ENCODE measurements at places on chromosomes 6 and 20.

- DNase-seq = no peak
Observed at GRCh38 chr6:87341899-87342298, 2.7 kb upstream of the C6orf163 start.

DNA sequence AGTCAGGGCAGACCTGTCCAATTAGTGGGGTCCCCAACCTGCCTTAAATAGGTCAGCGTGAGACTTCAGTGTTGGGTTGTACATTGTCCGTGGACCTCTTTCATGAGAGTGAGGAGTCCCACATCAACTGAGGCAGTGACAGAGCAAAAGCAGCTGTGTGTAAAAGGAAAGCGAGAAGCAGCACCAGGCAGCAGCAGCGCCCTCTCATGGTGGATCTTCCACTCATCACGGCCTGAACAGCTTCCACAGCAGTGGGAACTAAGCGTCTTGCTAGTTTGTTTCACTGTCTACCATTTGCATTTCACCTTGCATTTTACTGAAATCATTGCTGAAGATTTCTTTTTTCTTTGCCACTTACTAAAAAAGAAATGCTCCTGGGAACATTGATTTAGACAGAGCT lies 333.8 kb downstream of the PKHD1 start:
- DNase-seq = no peak

DNA sequence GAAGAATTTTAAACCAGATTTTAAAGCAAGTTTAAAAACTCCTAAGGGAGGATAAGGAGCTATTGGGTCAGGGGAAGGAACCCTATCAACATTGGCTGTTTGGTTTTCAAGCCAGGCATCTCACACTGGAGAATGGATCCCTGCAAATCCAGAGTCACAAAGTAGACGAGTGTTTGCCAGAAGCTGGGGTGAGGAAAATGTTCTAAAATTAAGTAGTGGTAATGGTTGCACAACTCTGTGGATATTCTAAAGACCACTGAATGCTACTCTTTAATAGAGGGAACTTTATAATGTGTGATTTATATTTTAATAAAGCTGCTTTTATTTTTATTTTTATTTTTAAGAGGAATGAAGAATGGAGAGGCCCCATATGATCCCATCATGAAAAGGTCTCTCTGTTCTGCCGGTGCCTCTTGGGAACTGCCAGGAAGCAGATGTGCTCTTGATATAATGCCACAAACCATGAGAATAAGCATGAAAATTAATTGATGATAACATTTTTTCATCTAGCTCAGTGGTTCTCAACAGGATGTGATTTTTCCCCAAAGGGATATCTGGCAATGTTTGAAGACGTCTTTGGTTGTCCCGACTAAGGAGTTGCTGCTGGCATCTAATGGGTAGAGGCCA lies 379.0 kb upstream of the CNR1 start:
- no peak for DNase-seq

DNA sequence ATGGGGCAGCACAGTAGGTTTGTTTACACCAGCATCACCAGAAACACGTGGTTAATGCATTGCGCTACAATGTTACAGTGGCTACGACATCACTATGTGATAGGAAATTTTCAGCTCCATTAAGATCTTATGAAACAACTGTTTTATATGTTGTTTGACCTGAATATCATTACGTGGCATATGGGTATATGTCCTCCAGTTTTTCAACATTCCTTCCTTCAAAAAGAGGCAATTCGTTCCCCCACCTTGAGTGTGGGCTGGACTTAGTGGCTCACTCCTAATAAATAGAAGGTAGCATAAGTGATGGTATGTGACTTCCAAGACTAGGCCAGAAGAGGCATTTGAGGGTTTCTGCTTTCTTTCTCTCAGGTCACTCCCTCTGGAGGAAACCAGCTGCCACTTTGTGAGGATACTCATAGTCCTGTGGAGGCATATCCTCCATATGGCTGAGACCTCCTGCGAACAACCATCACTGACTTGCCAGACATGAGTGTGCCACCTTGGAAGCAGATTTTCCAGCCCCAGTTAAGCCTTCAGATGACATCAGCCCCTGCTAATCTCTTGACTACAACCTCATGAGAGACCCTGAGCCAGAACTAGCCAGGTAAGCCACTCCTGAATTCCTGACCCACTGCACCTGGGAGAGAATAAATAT lies 2.3 kb upstream of the TRAM2 start:
- no peak for DNase-seq

DNA sequence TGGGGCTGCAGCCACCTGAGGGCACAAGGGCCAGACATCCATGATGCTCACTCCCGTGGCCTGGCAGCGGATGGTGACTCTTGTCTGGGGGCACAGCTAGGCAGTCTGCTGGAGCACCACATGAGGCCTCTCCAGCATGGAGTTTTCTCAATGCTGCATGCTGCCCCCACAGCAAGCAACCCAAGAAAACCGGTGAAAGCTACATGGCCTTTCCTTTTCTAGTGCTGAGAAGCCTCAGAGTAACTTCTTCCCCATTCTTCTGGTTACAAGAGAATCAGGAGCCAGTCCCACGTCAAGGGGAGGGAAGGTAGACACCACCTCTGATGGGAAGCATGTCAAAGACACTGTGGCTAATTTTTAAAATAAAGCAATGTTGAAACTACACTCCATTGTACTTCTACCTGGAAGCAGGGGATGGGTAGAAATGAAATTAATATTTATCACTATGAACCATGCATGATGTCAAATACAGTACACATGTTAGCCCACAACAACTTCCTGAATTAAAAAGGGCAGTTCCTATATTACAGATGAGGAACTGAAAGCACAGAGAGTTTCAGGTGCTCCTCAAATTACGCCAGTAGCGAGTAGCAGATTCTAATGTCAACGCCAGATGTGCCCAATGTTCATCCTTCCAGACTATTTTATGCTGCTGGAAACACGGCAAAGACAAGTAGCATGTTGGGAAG lies 101.5 kb downstream of the LAMP5 start:
- no peak for DNase-seq

- DNase-seq = no peak
Observed at GRCh38 chr6:14946753-14947152, 299.1 kb upstream of the JARID2 start.

GRCh38 chr20:35329435-35330139 lies 37.4 kb upstream of the FAM83C start:
- DNase-seq = no peak

GRCh38 chr6:87879132-87879861 lies 168.3 kb upstream of the SPACA1 start:
- DNase-seq = no peak

GRCh38 chr6:120553353-120553752 lies 780.9 kb downstream of the TBC1D32 start:
- no peak for DNase-seq

- no peak for DNase-seq
Observed at GRCh38 chr6:99933129-99933528, 60.9 kb downstream of the MCHR2 start.

GRCh38 chr6:163001330-163001729 lies 273.6 kb downstream of the PACRG start:
- no peak for DNase-seq

DNA sequence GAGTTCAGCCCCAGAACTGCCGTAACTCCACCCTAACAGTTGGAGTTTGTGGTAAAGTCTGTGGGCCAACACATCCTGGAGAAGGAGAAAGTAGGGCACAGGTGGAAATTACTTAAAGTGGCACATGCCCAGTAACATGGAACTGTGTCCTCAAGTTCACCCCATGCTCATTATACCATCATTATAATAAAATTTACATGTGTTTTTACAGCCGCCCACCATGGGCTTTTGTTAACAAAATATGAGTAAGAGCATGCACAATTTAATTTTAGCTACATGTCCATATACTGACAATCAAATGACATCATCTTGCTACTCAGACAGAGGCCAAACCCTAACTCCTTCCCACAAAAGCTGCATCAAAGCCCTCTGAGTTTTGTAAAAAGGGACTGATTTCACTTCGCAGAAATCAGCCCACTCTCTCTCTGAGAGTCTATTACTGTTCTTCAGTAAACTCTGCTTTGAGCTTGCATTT lies 17.3 kb upstream of the ELOVL4 start:
- DNase-seq = no peak

DNA sequence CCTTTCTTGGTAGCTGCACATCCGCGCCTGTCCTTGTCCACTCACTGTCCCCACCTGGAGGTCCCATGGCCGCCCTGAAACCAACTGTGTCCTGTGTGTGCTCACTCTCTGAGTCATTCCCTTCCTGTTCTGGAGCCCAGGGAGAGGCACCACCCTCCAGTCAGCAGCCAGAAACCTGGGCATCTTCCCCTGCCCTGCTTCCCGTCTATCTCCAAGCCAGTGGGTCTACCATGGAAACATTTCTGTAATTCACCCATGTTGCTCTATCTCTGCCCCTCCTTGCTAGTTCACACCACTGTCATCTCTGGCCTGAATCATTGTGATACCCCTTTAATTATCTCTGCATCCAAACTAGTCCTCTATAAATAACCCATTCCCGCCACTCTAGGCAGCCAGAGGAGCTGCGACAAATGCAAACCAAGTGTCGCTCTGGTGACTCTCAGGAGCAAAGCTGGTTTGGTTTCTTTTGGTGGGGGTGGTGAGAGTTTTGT lies 28.8 kb upstream of the SYNJ2 start:
- DNase-seq = no peak

- no peak for DNase-seq
Observed at GRCh38 chr6:144159742-144160141, 9.4 kb downstream of the STX11 start.

DNA sequence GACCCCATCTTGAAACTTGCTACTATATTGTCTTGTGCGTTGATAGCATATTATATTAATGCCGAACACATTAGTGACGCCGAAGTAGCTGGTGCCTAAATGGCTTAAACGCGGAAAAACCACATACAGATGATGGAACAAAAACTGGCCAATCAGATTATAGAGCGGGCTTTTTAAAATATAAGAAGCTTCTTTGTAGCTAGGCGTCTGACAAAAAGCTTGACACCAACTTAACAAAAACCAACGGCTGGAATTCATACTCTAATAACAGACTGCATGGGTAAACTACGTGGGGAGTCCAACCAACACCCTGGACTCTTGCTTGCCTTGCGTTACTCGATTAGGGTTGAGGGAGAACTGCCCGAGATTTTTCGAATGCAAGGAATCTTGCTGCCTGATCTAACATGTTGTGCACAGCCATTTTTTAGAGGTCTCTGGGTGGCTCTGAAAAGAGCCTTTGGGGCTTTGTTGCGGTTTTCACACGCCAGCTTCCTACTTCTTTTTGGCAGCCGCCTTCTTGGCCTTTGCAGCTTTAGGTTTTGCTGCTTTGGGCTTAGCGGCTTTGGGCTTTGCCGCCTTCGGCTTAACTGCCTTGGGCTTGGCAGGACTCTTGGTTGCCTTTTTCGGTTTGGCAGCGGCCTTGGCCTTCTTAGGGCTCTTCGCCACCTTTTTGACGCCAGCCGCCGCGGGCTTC lies 45.7 kb downstream of the OR2B2 start:
- no peak for DNase-seq

DNA sequence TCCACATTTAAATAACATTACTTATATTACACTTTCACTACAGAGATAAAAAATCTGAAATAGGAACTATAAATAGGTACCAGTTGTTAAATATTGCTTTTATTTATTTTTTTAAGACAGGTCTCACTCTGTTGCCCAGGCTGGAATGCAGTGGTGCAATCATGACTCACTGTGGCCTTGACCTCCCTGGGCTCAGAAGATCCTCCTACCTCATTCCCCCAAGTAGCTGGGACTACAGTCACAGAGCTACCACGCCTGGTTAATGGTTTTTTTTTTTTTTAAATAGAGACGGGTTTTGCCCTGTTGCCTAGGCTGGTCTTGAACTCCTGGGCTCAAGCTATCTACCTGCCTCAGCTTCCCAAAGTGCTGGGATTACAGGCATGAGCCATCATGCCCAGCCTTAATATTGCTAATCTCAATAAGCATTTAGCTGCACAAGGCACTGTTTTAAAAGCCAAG lies 17.3 kb downstream of the EEF1E1 start:
- no peak for DNase-seq

DNA sequence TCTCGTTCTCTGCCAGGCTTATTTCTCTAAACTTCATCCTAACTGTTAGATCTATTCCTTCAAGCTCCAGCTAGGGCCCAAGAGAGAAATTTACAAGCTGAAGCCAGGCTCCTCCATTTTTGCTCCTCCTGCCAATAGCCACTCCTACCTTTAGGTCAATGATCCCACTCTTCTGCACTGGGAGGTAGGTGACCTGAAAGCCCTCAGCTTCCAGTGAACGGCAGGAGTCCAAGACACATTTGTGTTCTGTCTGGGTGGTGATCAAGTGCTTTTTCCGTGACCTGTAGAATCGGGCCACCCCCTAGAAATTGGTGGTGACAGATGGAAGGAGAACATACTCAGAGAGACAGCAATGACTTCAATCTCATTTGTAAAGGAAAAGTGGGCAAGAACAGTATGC lies 8.9 kb downstream of the NFS1 start:
- no peak for DNase-seq

- DNase-seq = no peak
Observed at GRCh38 chr6:35611240-35611639, 77.5 kb downstream of the FKBP5 start.

GRCh38 chr6:139448998-139449610 lies 74.7 kb upstream of the CITED2 start:
- no peak for DNase-seq

DNA sequence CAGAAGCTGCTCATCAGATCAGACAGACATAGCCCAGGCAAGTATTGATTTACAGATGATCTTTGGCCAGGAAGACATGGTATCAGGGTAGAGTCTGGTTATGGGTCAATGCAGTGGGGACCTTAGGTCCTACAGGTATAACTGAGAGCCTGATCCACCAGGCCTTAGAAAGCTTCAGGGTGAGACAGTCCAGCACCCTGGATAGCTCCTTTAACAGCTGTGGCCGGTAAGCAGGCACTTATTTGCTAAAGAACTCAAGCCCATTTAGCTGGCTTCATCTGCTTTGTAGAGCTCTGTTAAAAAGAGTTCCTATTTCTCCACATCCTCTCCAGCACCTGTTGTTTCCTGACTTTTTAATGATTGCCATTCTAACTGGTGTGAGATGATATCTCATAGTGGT lies 39.6 kb downstream of the ESR1 start:
- no peak for DNase-seq

- DNase-seq = no peak
Observed at GRCh38 chr20:20327746-20328145, 40.2 kb upstream of the INSM1 start.

DNA sequence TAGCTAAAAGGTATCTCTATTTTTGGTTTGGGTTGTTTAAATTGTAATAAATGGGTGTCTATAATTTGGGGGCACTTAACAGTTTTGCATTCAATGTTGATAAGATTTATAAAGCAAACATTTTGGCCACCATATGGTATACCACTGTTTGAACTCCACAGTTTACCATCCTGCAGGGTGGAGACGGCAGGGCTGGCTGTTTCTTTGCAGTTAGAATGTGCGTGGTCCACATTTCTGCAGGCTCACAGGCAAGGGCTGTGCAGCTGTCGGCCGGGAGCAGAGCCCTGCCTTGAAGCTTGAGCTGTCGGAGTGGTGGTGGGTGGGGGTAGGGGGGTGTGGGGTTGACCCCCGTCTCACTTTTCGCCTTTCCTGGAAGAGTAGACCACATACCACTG lies 135.9 kb downstream of the CDH4 start:
- no peak for DNase-seq

- no peak for DNase-seq
Observed at GRCh38 chr6:21947731-21948386, 349.0 kb downstream of the PRL start.
